ENCODE measurements at places on chromosomes 1 and 21.

- no peak for DNase-seq
Observed at GRCh38 chr1:52756020-52756419, 29.8 kb downstream of the ZYG11B start.

GRCh38 chr1:78676347-78676982, 26.8 kb downstream of the IFI44 start:
- DNase-seq: peak; percentile 57

DNA sequence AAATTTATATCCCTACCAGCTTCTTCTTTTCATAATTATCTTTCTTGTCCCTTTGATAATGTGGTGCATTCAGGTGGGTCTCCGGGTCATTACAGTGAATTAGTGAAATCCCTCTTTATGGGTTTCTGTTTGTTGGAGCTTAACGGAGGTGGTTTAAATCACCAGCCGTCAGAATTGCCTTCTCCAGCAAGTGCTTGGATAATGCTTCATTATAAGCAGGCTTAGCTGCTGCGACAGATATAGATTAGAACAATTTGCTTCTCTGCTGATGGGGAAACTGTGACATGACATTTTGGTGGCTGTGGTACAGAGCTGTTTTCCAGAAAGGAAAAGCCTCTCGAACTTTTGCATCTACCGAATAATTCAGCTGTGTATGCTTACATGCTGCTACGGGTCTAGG, 56.9 kb downstream of the KAZN start:
- DNase-seq: no peak

GRCh38 chr21:29025328-29025713, 853 bp downstream of the USP16 start:
- peak; percentile 16 for DNase-seq

- DNase-seq: no peak
Observed at GRCh38 chr21:27545754-27546349, 579.0 kb upstream of the ADAMTS5 start.

DNA sequence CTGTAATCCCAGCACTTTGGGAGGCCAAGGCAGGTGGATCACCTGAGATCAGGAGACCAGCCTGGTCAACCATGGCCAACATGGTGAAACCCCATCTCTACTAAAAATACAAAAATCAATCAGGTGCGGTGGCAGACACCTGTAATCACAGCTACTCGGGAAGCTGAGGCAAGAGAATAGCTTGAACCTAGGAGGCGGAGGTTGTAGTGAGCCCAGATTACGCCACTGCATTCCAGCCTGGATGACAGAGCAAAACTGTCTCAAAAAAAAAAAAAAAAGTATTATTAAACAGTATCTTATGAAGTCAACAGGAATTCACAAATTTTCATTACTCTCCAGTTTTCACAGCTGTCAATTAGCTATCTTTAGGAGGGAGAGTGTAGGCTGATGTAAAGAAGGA, 3.8 kb downstream of the ACBD6 start:
- no peak for DNase-seq

DNA sequence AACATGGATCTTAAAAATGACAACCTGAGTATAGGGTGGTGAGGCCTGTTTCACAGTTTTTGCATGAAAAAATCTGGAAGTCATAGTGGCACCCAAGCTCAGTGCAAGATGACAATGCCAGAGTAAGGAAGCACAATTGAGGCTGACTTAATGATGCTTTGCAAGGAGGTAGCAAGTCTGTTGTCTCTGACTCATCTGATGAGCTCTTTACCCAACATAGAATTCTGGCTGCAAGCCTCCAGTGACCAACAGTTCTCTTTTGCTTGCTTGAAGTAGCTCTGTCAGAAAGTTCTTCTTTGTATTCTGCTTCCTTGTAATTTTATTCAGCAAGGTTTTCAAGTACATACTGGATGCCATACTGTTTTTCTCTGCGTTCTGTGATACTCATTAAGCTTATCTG, 117.1 kb downstream of the FOXD2 start:
- DNase-seq: no peak

- DNase-seq: no peak
Observed at GRCh38 chr1:6591222-6591621, 11.4 kb downstream of the ZBTB48 start.
